Activated naive CD8-positive, alpha-beta T cell treated with anti-CD3 and anti-CD28 coated beads for 36 hours (primary cell): ENCODE measurements at places on chromosomes 5 and 9. TPM values are rescaled to one million over a fixed set of nuclear protein-coding genes. Genes with fewer than 3 reads are reported as not detected.

Gene FRRS1L
- not detected for total RNA-seq

Gene SLC6A18
- not detected for total RNA-seq

Gene OR1J2
- total RNA-seq = not detected

Gene DMRTA1
- not detected for total RNA-seq

Gene MCTP1
- 1.1 TPM for total RNA-seq

Gene NR2F1
- not detected for total RNA-seq

Gene S1PR3
- total RNA-seq = 0.23 TPM

Gene VCAN
- total RNA-seq = not detected

Gene GMCL2
- not detected for total RNA-seq

Gene SPTAN1
- 142 TPM for total RNA-seq

GRCh38 chr5:147170603-147171002, 64.2 kb upstream of the STK32A start:
- peaks cover 9% of the 10 kb centered on the region for H3K27me3 ChIP-seq
- no peaks in the 10 kb centered on the region for H3K36me3 ChIP-seq
- H3K27ac ChIP-seq = no peak overlapping the region

GRCh38 chr5:21085791-21086190, 1097.8 kb upstream of the CDH18 start:
- H3K4me1 ChIP-seq = no peaks in the 10 kb centered on the region
- H3K36me3 ChIP-seq = no peaks in the 10 kb centered on the region
- H3K4me3 ChIP-seq = no peak overlapping the region

DNA sequence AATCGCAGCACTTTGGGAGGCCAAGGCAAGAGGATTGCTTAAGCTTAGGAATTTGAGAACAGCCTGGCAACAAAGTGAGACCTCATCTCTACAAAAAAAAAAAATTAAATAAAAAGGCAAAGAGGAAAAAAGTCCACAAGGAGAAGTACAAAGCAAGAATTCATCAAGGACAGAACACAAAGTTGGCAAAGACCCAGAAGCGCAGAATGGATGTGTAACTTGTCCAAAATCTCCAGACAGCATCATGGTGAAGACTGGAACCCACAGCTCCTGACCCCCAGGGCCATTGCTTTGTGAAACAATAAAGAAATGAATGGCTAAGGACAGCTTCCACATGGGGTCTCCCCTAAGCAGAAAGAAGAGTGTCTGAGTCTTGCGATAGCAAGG, 7.8 kb downstream of the HSD17B3 start:
- no peak for DNase-seq
- no peak overlapping the region for H3K4me3 ChIP-seq
- no peaks in the 10 kb centered on the region for H3K36me3 ChIP-seq
- no peak overlapping the region for H3K27ac ChIP-seq

GRCh38 chr9:118438810-118439209, 734.6 kb downstream of the TLR4 start:
- DNase-seq = no peak
- H3K4me3 ChIP-seq = no peak overlapping the region
- no peaks in the 10 kb centered on the region for H3K27me3 ChIP-seq

DNA sequence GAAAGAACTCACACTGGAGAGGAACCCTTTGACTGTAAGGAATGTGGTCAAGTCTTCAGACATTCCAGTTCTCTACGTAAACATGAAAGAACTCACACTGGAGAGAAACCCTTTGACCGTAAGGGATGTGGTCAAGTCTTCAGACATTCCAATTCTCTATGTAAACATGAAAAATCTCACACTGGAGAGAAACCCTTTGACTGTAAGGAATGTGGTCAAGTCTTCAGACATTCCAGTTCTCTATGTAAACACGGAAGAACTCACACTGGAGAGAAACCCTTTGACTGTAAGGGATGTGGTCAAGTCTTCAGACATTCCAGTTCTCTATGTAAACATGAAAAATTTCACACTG, 32.6 kb downstream of the MAPK9 start:
- no peak for DNase-seq
- no peaks in the 10 kb centered on the region for H3K4me1 ChIP-seq
- H3K4me3 ChIP-seq = no peak overlapping the region
- H3K27ac ChIP-seq = no peak overlapping the region

DNA sequence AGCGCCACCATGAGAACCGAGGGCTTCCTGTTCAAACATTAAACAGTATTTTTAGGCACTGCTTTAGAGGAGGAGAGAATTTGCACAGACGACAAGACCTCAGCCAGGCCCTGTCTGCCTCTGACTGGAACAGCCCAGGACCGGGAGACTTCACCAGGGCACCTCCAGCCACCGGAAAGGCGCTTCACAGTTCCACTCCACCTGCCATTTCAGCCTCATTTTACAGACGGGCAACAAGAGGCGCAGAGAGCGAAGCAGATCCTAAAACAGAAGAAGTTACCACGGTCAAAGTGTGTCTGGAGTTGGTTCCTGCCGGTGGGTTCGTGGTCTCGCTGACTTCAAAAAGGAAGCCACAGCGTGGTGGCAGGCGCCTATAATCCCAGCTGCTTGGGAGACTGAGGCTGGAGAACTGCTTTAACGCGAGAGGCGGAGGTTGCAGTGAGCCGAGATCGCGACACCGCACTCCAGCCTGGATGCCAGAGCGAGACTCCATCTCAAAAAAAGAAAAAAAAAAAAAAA, 28.4 kb downstream of the COL23A1 start:
- H3K27ac ChIP-seq = no peak overlapping the region
- H3K36me3 ChIP-seq = peaks cover 2% of the 10 kb centered on the region
- peaks cover 29% of the 10 kb centered on the region for H3K27me3 ChIP-seq
- DNase-seq = no peak
- peaks cover 2% of the 10 kb centered on the region for H3K4me1 ChIP-seq

DNA sequence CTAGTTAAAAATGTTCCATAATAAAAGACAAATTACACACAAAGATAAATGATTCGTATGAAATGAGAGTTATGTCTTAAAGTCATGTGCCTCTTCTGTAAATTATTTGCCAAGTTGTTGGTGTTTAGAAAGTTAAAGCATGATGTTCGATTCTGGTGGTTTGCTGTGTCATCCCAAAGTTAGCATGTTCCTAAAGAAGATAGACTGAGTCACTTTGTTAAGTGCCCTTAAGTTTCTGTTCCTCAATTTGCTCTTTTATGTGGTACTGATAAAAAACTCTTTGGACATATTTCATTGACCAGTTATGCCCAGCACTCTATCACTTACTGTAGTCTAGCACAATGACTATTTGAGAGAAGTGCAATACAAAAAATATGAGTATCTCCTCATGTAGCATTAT, 366.9 kb upstream of the ZNF608 start:
- no peaks in the 10 kb centered on the region for H3K36me3 ChIP-seq
- no peaks in the 10 kb centered on the region for H3K4me1 ChIP-seq
- no peak for DNase-seq
- H3K27me3 ChIP-seq = no peaks in the 10 kb centered on the region
- no peak overlapping the region for H3K27ac ChIP-seq

- H3K4me3 ChIP-seq = peak overlapping the region; percentile 95
- H3K4me1 ChIP-seq = peaks cover 53% of the 10 kb centered on the region
- H3K36me3 ChIP-seq = peaks cover 11% of the 10 kb centered on the region
- peak overlapping the region; percentile 87 for H3K27ac ChIP-seq
- H3K27me3 ChIP-seq = no peaks in the 10 kb centered on the region
Observed at GRCh38 chr9:121199921-121200320, 1.7 kb downstream of the RAB14 start.

- no peaks in the 10 kb centered on the region for H3K27me3 ChIP-seq
- peaks cover 10% of the 10 kb centered on the region for H3K4me1 ChIP-seq
- no peak overlapping the region for H3K4me3 ChIP-seq
- no peak for DNase-seq
- no peak overlapping the region for H3K27ac ChIP-seq
Observed at GRCh38 chr9:125659201-125659840, 47.7 kb downstream of the MAPKAP1 start.

DNA sequence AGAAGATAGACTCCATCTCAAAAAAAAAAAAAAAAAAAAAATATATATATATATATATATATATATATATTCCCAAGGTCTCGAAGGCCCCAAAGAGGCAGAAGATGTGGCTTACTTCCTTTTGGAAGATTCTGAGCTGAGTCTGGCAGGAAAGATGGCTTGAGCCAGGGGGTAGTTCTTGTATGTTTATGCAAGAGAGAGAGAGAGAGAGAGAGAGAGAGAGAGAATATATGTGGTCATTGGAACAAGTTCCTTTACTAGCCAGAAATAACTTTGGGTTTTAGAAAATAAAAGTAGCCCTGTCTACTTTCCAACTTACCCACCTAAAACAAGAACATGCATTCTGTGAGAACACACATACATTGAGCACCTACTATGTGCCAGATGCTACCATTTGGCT, 17.6 kb downstream of the NCS1 start:
- no peak for DNase-seq
- no peak overlapping the region for H3K4me3 ChIP-seq
- peaks cover 2% of the 10 kb centered on the region for H3K4me1 ChIP-seq
- no peak overlapping the region for H3K27ac ChIP-seq
- peaks cover 7% of the 10 kb centered on the region for H3K27me3 ChIP-seq
- H3K36me3 ChIP-seq = no peaks in the 10 kb centered on the region

GRCh38 chr9:37596504-37596903, 4.1 kb upstream of the TOMM5 start:
- H3K4me3 ChIP-seq = no peak overlapping the region
- no peak overlapping the region for H3K27ac ChIP-seq
- peaks cover 12% of the 10 kb centered on the region for H3K4me1 ChIP-seq

DNA sequence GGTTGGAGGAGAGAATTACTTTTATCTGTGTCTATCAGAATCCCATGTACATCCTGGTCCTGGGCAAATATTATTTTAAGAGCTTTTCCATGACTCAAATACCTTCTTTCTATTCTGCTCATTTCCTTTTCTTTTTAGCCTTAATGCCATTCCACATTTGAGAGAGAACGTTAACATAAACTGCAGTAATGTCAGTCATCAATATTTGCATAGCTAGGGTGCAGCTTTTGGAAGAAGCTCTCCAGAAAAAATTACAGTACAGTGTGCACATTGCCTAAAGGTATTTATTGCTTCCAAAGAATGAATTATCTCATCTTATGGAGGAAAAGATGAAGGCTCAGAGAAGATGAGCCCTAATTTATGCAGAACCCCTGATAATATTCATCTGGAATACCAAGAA, 58.3 kb downstream of the INSYN2B start:
- DNase-seq = no peak
- no peaks in the 10 kb centered on the region for H3K27me3 ChIP-seq
- peaks cover 2% of the 10 kb centered on the region for H3K4me1 ChIP-seq
- no peak overlapping the region for H3K27ac ChIP-seq
- peaks cover 15% of the 10 kb centered on the region for H3K36me3 ChIP-seq

- DNase-seq = no peak
- H3K36me3 ChIP-seq = no peaks in the 10 kb centered on the region
- H3K27ac ChIP-seq = no peak overlapping the region
- H3K27me3 ChIP-seq = no peaks in the 10 kb centered on the region
Observed at GRCh38 chr5:67111779-67112178, 84.8 kb downstream of the CD180 start.

GRCh38 chr5:80208381-80208780, 47.5 kb downstream of the SERINC5 start:
- peak overlapping the region; percentile 75 for H3K27ac ChIP-seq
- H3K36me3 ChIP-seq = peaks cover 30% of the 10 kb centered on the region
- peaks cover 92% of the 10 kb centered on the region for H3K4me1 ChIP-seq
- no peaks in the 10 kb centered on the region for H3K27me3 ChIP-seq

- no peak for DNase-seq
- H3K4me3 ChIP-seq = no peak overlapping the region
- H3K4me1 ChIP-seq = no peaks in the 10 kb centered on the region
- no peaks in the 10 kb centered on the region for H3K36me3 ChIP-seq
Observed at GRCh38 chr5:97528941-97529340, 345.9 kb upstream of the RIOK2 start.

GRCh38 chr5:6066016-6066415, 312.3 kb downstream of the MED10 start:
- no peaks in the 10 kb centered on the region for H3K4me1 ChIP-seq
- no peak for DNase-seq
- no peak overlapping the region for H3K27ac ChIP-seq
- H3K27me3 ChIP-seq = no peaks in the 10 kb centered on the region
- H3K4me3 ChIP-seq = no peak overlapping the region

GRCh38 chr5:133742431-133742988, 130.2 kb upstream of the FSTL4 start:
- peaks cover 8% of the 10 kb centered on the region for H3K27me3 ChIP-seq
- no peak for DNase-seq
- no peaks in the 10 kb centered on the region for H3K36me3 ChIP-seq
- H3K4me3 ChIP-seq = no peak overlapping the region
- peaks cover 2% of the 10 kb centered on the region for H3K4me1 ChIP-seq
- no peak overlapping the region for H3K27ac ChIP-seq
